IPS DF 6.9 (cell line): ENCODE measurements at places on chromosomes 12 and 14.

GRCh38 chr12:41967668-41968500 lies 176.8 kb downstream of the GXYLT1 start:
- peak; percentile 25 for DNase-seq
- no peak overlapping the region for H3K27ac ChIP-seq
- H3K27me3 ChIP-seq = no peaks in the 10 kb centered on the region
- H3K4me3 ChIP-seq = no peak overlapping the region

DNA sequence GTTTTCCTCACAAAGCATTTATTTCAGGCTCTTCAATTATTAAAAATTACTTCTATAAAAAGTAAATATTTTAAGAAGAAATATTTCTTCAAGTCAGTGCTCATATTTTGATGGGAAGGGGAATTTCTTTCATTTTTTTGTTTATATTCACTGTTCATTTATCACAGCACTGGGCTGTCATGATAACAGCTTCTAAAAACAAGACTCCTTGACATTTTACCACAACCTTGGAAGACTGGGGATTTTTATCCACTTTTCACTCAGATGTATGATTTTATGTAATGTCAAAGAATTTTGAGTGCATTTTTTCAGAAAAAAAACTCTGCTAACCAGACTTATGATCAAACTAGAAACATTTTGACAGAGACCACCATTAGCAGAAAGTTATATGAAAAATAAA lies 149.7 kb downstream of the PHLDA1 start:
- H3K27ac ChIP-seq = no peak overlapping the region
- DNase-seq = no peak
- H3K4me3 ChIP-seq = no peak overlapping the region

DNA sequence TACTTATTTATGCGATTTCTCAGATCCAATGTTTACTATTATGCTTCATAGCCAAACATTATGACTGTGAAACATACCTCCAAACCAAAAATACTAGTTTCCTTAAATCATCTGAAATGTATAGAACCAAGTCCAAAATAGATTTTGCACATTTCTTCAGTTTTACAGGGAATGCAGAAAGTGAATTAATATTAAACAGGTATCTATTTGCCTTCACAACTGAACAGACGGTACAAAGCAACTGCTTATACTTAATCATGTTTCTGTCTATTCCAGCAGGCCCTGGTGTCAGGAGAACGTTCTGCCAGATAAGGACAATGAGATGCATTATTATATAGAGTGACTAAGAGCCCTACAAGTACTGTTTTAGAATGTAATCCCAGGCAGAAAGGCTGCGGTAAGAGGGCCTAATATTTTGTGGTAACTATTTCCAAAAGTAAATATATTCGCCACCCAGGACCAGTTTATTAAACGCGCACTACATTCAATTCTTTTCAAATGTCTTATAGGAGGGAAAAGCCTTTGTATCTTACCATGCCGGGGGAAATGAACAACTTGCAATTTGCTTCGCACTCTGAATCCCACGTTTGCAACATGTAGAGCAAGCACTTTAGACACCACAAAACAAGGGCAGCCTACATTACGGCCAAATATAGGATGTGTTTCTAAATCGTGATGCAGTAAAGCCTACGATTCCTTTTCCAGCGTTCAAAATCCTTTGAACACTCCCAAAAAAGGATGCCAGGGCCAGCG lies 1.5 kb downstream of the CORO1C start:
- no peaks in the 10 kb centered on the region for H3K36me3 ChIP-seq
- H3K4me1 ChIP-seq = no peaks in the 10 kb centered on the region
- H3K27me3 ChIP-seq = no peaks in the 10 kb centered on the region
- no peak overlapping the region for H3K27ac ChIP-seq
- DNase-seq = no peak

GRCh38 chr14:55589171-55589570 lies 9.2 kb downstream of the KTN1 start:
- H3K4me3 ChIP-seq = no peak overlapping the region
- H3K4me1 ChIP-seq = no peaks in the 10 kb centered on the region; the same call in 1 of the 2 replicates
- H3K27me3 ChIP-seq = no peaks in the 10 kb centered on the region
- no peaks in the 10 kb centered on the region for H3K36me3 ChIP-seq
- no peak for DNase-seq

GRCh38 chr14:47300796-47301195 lies 374.6 kb downstream of the MDGA2 start:
- DNase-seq = no peak
- H3K27ac ChIP-seq = no peak overlapping the region
- no peaks in the 10 kb centered on the region for H3K36me3 ChIP-seq
- H3K4me3 ChIP-seq = no peak overlapping the region

DNA sequence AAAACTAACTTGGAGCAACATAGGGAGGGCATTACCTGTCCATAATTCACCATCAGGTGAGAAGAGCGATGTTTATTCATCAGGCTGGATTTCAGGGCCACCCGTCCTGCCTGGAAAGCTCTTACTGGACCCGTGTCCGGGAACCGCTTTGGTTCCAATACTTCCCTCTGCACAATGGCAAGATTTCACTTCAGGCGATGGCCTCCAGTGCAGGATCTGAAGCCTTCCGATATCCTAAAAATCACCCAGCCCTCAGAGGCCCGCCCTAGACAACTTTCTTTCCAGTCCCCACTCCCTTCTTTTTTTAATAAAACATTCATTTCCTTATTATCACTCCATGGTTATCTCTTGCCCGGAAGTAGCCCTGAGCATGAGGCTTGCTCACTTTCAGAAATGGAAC lies 92.5 kb downstream of the BCL11B start:
- H3K4me3 ChIP-seq = no peak overlapping the region
- peaks cover under 1% of the 10 kb centered on the region; the same call in 1 of the 2 replicates for H3K4me1 ChIP-seq
- H3K36me3 ChIP-seq = peaks cover 11% of the 10 kb centered on the region; the same call in 1 of the 2 replicates
- no peak overlapping the region for H3K27ac ChIP-seq
- DNase-seq = no peak
- H3K27me3 ChIP-seq = no peaks in the 10 kb centered on the region

- no peak for DNase-seq
- H3K27me3 ChIP-seq = no peaks in the 10 kb centered on the region
- no peak overlapping the region for H3K4me3 ChIP-seq
- no peaks in the 10 kb centered on the region for H3K36me3 ChIP-seq
These were observed 68.7 kb downstream of the DHRS2 start for GRCh38 chr14:23704890-23705289.

DNA sequence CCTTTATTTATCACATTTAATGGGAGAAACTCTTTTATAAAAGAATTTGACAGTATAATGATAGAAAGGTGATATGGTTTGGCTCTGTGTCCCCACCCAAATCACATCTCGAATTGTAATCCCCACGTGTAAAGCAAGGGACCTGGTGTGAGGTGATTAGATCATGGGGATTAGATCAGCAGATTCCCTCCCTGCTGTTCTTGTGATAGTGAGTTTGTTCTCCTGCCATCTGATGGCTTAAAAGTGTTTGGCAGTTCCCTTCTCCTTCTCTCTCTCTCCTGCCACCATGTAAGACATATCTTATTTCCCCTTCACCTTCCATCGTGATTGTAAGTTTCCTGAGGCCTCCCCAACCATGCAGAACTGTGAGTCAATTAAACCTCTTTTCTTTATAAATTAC lies 1110.3 kb downstream of the FLRT2 start:
- no peaks in the 10 kb centered on the region for H3K27me3 ChIP-seq
- no peak overlapping the region for H3K4me3 ChIP-seq
- H3K36me3 ChIP-seq = no peaks in the 10 kb centered on the region
- no peak overlapping the region for H3K27ac ChIP-seq
- no peaks in the 10 kb centered on the region for H3K4me1 ChIP-seq
- no peak for DNase-seq
